ENCODE measurements at places on chromosomes 2 and 18.

- peak; percentile 81 for DNase-seq
Observed at GRCh38 chr2:172103471-172104272, 972 bp upstream of the DLX2 start.

- DNase-seq = peak; percentile 83
Observed at GRCh38 chr2:51919395-51919794, 887.5 kb upstream of the NRXN1 start.

- peak; percentile 42 for DNase-seq
Observed at GRCh38 chr2:165016772-165017411, 61.6 kb upstream of the SLC38A11 start.

DNA sequence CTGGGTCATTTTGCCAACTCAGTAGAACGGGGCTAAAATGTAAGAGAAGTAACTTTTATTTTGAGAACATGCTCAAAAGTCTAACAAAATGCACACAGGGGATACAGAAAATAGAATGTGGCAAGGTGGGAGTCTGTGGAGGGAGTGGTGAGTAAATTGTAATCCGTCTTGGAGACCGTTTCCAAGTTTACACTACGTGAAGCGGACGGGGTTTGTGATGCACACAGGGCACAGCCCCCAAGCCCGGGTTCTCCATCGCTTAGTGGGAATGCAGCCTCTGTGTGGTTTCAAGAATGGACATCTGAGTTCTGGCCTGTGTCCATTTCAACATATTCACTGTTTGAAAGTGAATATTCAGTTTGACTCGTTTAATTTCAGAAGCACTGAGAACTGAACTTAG lies 65.0 kb upstream of the TMEM18 start:
- no peak for DNase-seq

DNA sequence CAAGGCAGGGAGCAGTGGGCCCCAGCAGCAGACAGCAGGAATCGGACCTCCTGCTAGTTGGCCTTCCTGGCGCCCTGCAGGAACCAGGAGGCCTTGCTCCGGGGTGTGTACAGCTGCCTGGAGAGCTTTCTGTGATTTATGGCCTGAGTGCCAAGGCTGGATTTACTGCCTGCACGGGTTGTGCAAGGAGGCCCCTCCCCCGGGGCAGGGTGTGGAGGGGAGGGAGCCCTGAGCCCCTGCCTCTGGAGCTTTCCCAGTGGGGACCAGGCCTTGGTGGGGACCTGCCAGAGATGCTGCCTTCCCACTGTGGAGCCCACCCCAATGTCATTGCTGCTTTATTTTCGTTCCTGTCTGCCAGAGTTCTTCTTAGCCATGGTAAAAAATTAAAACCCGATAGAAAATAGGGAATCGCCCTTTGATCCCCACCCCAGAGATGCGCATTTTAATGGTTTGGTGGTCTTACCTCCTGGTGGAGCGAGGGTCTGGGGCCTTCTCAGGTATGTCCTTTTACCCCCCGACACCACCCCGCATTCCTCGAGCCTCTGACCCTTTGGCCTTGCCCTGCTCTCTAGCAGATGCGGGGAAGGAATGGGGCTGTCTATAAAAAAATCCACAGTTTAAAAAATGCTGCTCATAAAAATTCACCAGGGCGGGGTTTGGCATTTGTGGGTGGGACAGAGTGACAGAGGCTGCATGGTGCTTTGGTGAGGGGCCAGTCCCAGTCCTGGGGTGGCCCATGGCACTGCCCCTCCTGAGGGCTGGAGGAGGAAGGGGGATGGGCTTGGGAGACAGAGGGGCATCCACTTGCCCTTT lies 6.9 kb upstream of the RALB start:
- no peak for DNase-seq

DNA sequence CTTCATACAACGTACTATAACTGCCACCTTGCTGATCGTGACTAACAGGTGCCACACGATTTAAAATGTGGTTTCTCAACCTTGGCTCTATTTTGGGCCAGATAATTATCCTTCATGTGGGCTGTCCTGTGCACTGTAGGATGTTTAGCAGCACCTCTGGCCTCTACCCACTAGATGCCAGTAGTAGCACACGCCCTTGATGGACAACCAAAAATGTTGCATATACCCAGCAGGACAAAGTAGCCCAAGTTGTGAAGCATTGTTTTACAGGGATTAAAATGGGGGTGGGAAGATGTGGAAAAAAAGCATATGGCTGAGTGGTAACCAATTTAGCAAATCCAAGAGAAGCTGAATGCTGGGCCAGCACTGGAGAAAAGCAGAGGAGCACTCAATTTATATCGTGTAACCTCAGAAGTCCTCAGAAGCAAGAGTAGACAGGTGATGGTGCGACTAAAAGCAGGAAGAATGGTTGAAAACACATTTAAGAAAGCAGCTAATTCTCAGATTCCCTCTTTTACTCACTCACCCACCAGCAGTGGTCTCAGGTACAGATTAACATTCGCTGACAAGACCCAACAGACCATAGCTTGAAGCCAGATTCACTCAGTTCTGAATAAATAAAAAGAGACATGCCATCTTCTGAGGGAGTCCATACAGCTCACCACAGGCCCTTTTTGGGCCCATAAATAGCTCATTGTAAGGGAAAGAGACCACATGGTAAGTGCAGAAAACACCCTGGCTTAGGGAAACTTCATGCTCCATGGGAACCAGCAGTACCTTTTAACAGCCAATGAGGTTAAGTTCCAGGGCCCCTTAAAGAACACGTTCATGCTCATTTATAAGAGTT lies 50.6 kb downstream of the RAPH1 start:
- peak; percentile 27 for DNase-seq

DNA sequence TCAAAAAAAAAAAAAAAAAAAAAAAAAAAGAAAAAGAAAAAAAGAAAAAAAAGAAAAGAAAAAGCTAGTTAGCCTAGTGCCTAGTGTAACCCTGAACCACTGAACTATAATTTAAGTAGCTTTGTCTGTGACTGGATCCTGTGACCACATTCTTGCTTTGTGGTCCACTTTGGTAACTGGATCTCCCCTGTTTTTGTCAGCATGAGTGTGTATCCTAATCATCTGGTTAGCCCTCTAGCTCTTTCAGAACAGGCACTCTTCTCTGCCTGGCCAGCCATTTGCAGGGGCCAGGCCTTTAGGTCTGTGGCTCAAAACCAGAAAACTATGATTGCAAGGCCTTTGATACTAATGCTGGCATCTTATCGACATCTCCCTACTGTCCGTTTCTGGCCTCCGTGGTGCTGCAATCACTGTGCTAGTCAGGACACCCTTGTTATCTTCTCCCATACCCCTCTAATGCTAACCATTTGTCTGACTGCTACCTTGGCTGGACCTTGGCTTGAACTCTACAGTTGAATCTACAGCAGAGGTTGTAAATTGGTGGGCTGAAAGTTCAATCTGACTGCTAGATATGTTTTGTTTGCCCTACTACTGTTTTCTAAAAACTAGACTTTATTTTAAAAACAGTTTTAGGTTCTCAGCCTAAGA lies 40.5 kb downstream of the RBKS start:
- DNase-seq = no peak

DNA sequence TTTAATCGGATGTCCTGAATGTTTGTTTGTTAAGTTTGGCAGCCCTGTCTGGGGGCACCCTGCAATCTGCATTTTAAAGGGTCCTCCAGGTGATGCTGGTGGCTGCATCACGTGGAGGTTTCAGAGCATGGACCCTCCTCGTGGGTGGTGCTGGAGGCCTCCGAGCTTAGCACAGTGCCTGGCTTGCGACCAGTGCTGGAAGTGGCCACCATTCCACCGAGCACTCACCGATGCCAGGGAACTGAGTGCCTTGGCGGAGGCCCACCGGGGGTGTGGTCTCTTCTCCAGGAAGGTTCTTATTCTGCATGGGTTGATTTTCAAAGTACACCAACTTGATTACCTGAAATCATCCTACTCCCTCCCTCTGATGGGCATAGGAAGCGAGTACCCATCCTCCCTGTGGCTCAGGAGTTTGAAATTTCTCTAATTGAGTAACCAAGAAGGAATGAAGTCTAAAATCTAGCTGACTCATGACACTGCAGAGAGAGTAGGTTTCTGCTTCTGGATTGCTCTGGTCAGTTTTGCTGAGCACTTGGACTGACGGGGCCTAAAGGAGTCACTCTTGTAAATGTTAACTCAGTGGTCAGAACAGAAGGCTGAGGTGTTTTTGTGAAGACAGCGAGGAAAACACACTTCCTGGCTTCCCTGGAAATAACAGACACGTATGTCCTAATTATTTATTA lies 58.1 kb upstream of the SLC66A3 start:
- peak; percentile 56 for DNase-seq

- DNase-seq = no peak
Observed at GRCh38 chr2:203904022-203904421, 32.5 kb upstream of the ICOS start.

- DNase-seq = no peak
Observed at GRCh38 chr18:74715865-74716712, 118.4 kb downstream of the ZNF407 start.

DNA sequence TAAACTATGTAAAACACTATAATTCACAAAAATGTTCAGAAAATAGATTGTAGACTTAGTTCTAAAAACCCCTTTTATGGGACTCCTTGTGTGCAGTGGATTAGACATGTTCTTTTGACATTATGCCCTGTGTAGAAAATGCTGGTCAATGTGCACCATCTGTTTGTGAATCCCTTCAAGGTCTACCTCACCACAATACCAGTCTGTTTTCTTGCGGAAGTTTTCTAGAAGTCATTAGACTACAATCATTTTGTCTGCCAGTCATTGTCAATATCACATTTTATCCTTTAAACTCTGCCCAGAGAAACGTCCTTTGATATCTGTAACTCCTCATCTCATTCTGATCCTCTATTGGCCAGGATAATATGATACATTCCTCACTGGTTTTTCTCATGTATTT lies 7.8 kb downstream of the ITGA4 start:
- DNase-seq = no peak

- DNase-seq = no peak
Observed at GRCh38 chr2:73736378-73736777, 767 bp downstream of the TPRKB start.

GRCh38 chr2:185771396-185771795 lies 32.8 kb downstream of the FSIP2 start:
- DNase-seq = no peak

DNA sequence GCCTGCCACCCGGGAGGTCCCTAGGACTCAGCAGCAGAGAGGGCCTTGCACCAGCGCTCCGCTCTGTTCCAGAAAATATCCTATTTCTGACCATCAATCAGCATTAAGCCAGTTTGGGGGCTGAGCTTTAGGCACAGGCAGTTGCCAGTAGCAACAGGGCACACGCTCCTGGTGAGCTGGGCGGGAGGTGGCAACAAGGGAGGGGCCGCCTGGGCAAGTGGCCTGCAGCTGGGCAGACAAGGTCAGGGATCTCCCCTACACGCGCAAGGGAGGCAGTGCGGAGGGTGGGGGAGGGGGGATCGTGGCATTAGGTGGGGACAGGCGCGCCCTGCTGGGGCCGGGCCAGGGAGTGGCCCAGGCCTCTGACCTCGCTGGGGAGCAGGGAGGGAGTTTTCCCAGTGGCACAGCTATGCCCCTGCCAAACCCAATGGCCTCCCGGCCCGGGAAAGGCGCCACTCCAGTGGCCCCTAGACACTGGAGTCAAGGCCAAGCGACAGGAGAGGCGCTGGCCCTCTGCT lies 302.8 kb downstream of the NCKAP5 start:
- DNase-seq = no peak

DNA sequence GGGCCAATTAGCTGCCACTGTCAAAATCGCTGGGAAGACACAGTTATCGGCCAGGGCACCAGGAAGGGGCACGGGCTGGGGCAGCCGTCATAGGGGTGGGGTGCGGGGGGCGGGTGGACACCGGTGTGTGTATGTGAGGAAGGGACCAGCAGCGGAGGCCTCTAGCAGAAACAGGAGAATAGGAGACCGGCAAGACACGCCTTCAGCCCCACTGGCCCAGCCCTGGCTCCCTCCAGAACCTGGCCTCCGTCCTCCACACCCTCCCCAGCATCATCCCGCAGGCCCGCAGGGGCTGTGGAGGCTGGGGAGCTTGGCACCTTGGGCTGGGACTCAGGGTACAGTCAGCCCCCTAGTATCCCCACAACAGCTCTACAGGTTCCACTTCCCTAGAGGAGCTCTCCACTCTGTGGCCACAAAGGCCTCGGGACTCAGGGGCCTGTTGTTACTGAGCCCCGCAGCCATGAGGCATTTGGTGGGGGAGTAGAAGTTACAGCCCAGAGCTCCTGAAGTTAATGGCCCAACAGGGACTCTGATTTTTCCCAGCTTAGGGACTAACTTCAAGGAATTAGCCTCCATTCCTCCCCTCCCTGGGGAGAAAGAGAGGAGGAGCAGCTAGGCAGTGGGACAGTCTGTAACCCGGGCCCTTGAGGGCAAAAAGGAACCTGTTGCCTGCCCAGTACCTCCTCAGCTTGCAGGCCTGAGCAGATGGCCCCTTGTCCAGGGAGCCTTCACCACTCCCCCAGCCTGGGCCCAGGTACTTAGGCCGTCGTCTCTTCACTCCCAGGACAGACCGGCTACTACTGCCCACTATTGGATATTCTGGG lies 19.9 kb downstream of the SH2D6 start:
- no peak for DNase-seq

DNA sequence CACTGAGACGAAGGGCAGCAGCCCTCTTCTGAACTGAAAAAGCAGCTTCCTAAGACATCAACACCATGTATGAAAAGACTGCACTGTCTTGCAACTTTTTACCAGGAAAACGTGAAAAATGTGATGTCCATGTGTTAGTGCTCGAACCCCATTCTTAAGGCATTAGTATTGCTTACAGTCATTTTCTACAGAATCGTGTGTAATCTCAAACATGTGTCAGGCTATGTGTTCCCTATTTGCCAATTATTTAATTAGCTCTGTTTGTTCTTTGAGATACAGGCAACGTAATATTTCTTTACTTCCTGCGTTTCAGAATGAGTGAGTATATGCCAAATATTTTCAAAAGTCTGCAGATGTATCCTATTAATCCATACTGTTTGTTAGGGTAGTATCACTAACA lies 307.7 kb upstream of the CCDC68 start:
- DNase-seq = no peak

DNA sequence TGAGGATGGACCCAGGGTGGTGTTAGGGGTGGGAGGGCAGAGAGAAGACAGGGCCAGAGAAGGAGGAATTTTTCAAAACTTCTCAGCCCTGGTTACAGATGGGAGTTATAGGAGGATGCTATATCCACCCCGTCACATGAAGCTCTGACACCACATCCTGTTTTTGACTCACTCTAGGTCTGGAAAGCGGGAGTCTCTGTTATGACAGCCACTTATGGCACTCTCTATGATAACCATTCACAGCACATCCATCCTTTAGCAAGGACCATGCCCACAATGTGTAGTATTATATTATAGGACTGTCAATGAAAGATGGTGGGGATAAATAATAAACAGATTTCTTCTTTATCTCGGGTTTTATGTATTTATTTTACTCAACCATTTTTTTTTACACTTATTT lies 461.2 kb downstream of the CDH2 start:
- DNase-seq = peak; percentile 89

- DNase-seq = no peak
Observed at GRCh38 chr18:74399091-74399887, 57.8 kb downstream of the DIPK1C start.

DNA sequence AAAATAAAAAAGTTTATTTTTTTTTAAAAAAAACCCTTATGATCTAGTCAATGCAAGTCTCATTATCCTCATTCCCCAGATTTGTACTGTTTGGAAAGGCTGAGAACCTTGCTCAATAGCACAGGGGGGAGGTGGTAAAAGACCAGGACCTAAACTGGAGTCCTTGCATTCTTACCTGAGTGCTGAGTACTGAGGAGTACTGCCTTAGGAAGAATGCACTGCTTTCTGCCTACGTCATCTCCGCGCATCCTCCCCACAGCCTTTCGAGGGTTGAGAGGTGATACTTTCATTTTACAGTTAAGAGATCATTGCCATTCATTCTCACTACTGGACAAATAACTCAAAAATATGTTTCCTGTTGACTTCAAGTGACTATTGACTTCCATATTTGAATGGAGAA lies 73.8 kb downstream of the MAP3K20 start:
- no peak for DNase-seq

All from fibroblast of skin of back (primary cell).